ENCODE measurements at places on chromosomes 16 and 17. TPM values are rescaled to one million over a fixed set of nuclear protein-coding genes. Genes with fewer than 3 reads are reported as not detected.

GRCh38 chr17:8609910-8610309 is 20.6 kb downstream of the MYH10 start:
- no peaks in the 10 kb centered on the region for H3K36me3 ChIP-seq
- H3K27ac ChIP-seq, result no peak overlapping the region
- no peak overlapping the region for H3K4me3 ChIP-seq
- DNase-seq, result no peak

DNA sequence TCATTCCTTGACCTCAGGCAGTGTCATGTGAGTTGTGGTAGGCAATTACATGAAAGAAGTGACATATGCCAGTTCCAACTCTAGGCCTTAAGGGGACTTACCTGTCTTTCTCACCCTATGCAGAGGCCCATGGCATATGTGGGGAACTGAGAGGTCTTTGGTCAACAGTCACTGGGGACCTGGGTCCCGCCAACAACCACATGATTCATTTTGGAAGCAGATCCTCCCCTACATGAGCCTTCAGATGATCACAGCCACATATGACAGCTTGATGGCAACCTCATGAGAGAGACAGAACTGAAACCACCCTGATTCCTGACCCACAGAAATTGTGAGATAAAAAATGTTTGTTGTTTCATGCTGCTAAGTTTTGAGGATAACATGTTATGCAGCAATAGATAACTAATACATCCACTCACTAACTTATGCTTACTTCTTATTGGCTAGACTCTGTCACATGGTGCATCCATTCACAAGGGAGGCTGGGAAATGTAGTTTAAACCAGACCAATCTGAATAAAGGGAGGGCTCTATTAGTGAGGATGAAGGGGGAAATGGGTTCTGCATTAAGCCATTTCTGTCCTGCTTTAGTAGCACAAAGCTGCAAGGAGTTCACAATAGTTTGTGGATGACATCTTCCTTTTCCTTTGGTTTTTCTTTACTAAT is 298.2 kb downstream of the HAPSTR1 start:
- H3K36me3 ChIP-seq, result no peaks in the 10 kb centered on the region
- no peak overlapping the region for H3K27ac ChIP-seq
- no peak overlapping the region for H3K4me3 ChIP-seq
- H3K4me1 ChIP-seq, result no peaks in the 10 kb centered on the region
- H3K27me3 ChIP-seq, result no peaks in the 10 kb centered on the region

GRCh38 chr17:82317394-82318168 is at the start of gene CD7:
Gene CD7 (minus strand): TSS chr17:82317608. CDS start chr17:82317495, 113 bp downstream.
- peak; percentile 78 for DNase-seq
- peaks cover 23% of the 10 kb centered on the region for H3K4me1 ChIP-seq
- H3K36me3 ChIP-seq, result peaks cover 42% of the 10 kb centered on the region
- no peak within 1 kb of the TSS for H3K4me3 ChIP-seq
- peak within 1 kb of the TSS; percentile 92 for H3K27ac ChIP-seq
- H3K27me3 ChIP-seq, result no peaks in the 10 kb centered on the region

- no peak overlapping the region for H3K27ac ChIP-seq
- no peak overlapping the region for H3K4me3 ChIP-seq
- no peaks in the 10 kb centered on the region for H3K27me3 ChIP-seq
Measured at GRCh38 chr17:22469101-22469880, 777.0 kb downstream of the KCNJ18 start.

DNA sequence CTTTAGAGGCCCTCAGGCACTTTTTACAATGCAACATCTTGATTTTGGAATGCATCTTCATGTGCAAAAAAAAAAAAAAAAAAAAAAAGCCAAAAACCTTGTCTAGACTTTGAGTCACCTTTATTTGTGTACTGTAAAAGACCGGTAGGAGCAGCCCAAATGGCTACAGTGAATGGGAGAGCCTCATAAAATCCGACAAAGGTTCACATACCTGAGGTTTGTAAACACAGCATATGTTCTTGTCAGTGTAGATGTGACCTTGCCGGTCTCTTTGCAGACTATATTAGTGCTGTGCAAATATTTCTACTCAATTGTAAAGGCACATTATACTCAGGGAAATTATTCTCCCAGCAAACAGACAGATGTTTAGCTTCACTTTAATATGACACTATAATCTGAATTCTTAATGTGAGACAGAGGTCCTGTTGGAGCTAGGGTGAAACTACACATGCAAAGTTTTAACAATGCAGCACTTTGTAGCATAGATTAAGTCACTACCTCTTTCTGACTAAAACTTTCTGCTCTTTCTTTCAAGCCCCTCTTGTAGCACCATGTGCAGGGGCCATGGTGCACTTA is 211.3 kb downstream of the CA10 start:
- no peaks in the 10 kb centered on the region for H3K4me1 ChIP-seq
- no peak overlapping the region for H3K27ac ChIP-seq
- peaks cover 2% of the 10 kb centered on the region for H3K27me3 ChIP-seq
- H3K36me3 ChIP-seq, result no peaks in the 10 kb centered on the region
- no peak for DNase-seq

GRCh38 chr17:68981288-68981687 is 26.1 kb upstream of the ABCA8 start:
- DNase-seq, result no peak
- H3K4me3 ChIP-seq, result no peak overlapping the region
- H3K27me3 ChIP-seq, result peaks cover 4% of the 10 kb centered on the region
- no peaks in the 10 kb centered on the region for H3K4me1 ChIP-seq
- no peak overlapping the region for H3K27ac ChIP-seq
- H3K36me3 ChIP-seq, result no peaks in the 10 kb centered on the region

DNA sequence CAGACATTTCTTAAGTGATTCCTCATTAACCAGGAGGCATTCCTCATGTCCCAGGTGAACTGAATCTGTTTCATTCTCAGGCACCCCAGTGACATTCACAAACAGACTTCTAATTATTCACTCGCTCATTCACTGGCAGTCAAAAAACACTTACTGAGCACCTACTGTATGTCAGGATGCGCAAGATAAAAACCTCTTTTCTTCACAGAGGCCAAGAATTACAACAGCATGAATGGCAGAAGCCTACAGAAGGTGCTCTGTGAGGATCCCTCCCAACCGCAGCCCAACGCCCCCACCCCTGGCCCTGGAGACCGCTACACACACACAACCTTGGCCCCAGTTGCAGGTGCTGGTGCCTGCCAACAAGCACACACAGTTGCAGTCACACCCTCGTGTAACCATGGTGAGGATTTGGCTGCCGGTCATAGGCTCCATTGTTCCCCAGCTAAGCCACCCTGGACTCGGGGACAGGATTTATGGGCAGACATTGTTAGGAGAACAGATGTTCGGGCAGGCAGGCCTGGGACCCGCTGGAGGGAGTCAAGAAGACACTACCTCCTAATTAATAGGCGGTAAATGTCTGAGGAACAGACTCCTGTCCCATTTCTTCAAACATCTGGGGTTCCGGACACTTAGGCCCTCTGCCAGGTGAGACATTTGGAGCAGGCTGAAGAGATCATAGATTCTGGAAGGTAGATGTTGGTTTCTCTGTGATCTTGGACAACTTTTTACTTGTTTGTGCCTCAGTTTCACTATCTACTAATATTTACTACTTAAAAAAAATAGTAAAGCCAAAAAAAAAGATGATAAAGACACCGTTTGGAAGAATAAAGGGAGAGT is 43.2 kb downstream of the CUEDC1 start:
- no peak overlapping the region for H3K27ac ChIP-seq
- no peaks in the 10 kb centered on the region for H3K4me1 ChIP-seq
- no peaks in the 10 kb centered on the region for H3K27me3 ChIP-seq
- DNase-seq, result no peak

DNA sequence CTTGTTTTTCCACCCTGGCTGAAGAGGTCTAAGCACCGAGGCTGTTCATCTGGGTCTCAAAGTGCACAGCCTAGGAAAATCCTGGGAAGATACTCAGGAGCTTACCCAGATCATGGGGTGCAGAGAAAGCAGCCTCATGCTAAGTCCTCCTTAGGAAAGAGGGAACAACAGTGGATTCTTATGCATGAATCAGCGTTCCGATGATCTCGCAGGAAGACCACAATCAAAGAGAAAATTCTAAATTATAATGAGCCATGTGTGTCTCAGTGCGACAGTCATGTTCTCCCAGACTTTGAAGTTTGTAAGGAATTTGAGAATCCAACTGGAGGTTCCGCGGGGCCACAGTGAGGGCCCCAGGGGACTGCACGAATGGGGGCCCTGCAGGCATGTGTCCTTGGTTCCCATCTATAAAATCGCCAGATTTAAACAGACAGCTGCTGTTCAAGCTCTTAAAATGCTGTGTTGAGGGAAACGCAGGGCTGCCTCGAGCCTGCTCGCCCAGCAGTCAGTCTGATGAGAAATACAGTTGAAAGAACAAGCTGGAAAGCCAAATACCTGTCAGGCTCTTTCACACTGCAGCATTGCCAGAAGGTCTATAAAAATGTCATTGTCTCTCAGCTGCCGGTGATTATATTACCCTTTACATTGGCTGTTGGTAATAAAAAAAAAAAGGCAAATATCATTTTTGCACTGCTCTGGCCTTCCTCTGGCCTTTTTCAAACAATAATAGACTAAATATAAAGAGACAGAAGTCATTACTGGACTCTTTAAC is 152.1 kb downstream of the PMP22 start:
- no peaks in the 10 kb centered on the region for H3K36me3 ChIP-seq
- H3K4me1 ChIP-seq, result no peaks in the 10 kb centered on the region
- peaks cover 3% of the 10 kb centered on the region for H3K27me3 ChIP-seq
- H3K4me3 ChIP-seq, result no peak overlapping the region
- no peak for DNase-seq

GRCh38 chr17:39547713-39548478 is 59.8 kb downstream of the NEUROD2 start:
- H3K36me3 ChIP-seq, result peaks cover 23% of the 10 kb centered on the region
- H3K27me3 ChIP-seq, result no peaks in the 10 kb centered on the region
- no peak overlapping the region for H3K27ac ChIP-seq
- no peaks in the 10 kb centered on the region for H3K4me1 ChIP-seq
- no peak overlapping the region for H3K4me3 ChIP-seq

DNA sequence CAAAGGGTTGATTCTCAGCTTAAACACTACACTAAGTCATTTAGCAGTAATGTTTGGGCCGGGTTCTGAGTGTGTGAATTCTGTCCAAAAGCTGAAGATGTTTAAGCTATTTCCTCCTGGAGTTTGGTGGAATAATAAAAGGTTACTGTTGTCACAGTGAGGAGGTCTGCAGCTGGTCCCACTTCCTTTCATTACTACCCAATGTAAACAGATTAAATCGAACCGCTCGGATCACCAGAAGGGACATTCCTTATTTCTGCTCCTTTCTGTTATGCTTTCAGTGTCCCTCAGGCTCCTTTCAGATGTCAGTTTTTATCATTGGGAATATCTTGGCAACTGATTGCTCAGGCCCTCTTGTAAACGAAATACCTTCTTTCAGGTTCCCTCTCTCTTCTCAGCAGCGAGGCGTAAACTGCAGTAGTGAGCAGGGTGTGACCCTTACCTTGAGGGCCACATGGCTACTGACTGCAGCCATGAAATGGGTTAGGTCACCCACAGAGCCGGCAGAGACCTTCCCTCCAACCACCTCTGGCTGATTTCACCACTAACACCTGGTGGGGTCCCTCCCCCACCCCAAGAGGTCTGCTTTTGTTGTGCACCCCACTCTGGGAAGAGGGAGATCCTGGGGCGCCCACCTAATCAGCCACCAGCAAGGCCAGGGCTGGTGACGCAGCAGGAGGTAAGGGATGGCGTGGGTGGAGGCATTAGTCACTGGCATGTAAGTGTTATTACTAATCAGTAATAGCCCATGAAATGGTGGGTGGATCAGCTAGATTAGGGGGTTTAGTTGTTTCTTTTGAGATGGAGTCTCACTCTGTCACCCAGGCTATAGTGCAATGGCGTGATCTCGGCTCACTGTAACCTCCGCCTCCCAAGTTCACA is 117.6 kb downstream of the VPS53 start:
- no peaks in the 10 kb centered on the region for H3K27me3 ChIP-seq
- no peak overlapping the region for H3K27ac ChIP-seq
- no peaks in the 10 kb centered on the region for H3K4me1 ChIP-seq
- no peak overlapping the region for H3K4me3 ChIP-seq

DNA sequence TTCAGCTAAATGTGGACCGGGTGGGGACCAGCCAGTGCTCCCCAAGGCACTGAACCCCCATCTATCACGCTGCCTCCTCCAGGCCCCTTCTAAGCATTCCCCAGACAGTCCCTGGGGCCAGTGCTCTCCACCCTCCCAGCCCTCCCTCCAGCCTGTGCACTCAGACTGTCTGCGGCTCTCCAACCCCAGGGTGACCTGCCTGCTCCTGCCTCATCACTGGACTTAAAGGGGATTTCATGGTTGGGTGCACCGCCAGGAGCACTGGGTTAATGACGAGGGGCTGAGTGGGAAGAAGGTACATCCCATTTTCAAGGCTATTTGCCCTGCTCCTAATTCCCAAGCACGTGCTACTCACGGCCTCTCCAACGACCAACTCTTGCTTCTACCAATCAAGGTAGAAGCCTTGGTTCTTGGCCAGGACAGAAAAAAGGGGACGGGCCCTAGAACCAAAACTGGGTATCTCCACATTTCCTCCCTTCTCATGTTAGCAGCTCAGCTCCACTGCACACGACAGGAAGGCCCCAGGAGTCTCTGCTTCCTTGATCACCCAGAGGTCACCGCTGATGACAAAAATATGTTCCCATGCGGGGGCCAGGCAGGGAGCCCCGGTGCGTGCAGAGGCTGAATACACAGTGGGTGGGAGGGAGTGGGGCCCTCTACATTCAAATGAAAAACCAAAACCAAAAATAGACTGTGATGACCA is 3.5 kb upstream of the ABR start:
- peak; percentile 63 for DNase-seq
- peaks cover 7% of the 10 kb centered on the region for H3K4me1 ChIP-seq
- no peaks in the 10 kb centered on the region for H3K27me3 ChIP-seq
- H3K27ac ChIP-seq, result no peak overlapping the region
- H3K36me3 ChIP-seq, result no peaks in the 10 kb centered on the region

GRCh38 chr17:27339836-27340550 is 46.1 kb downstream of the WSB1 start:
- H3K27me3 ChIP-seq, result peaks cover 2% of the 10 kb centered on the region
- H3K4me3 ChIP-seq, result no peak overlapping the region
- DNase-seq, result peak; percentile 65
- H3K36me3 ChIP-seq, result no peaks in the 10 kb centered on the region

GRCh38 chr16:68265078-68265920 is 973 bp downstream of the SLC7A6 start:
- DNase-seq, result peak; percentile 73
- H3K27me3 ChIP-seq, result no peaks in the 10 kb centered on the region
- H3K27ac ChIP-seq, result peak overlapping the region; percentile 85
- peak overlapping the region; percentile 96 for H3K4me3 ChIP-seq

- DNase-seq, result no peak
- H3K27me3 ChIP-seq, result no peaks in the 10 kb centered on the region
- H3K4me1 ChIP-seq, result peaks cover under 1% of the 10 kb centered on the region
- no peaks in the 10 kb centered on the region for H3K36me3 ChIP-seq
Measured at GRCh38 chr17:8542599-8543502, 87.7 kb downstream of the MYH10 start.

- peaks cover 44% of the 10 kb centered on the region for H3K4me1 ChIP-seq
- no peaks in the 10 kb centered on the region for H3K27me3 ChIP-seq
- no peaks in the 10 kb centered on the region for H3K36me3 ChIP-seq
- peak overlapping the region; percentile 94 for H3K27ac ChIP-seq
- peak; percentile 77 for DNase-seq
Measured at GRCh38 chr16:48366165-48367093, 18.8 kb downstream of the SIAH1 start.

The SOCS7 gene
- total RNA-seq, result 21.7 TPM

The C1QTNF1 gene
- total RNA-seq, result 0.38 TPM

The PRSS53 gene
- total RNA-seq, result 3.4 TPM

The TEX14 gene
- 0.14 TPM for total RNA-seq

The CCL23 gene
- not detected for total RNA-seq

The HS3ST2 gene
- total RNA-seq, result not detected

The MPP3 gene
- total RNA-seq, result 0.62 TPM

The C16orf54 gene
- total RNA-seq, result 26.2 TPM

The KRT222 gene
- not detected for total RNA-seq

The CA10 gene
- not detected for total RNA-seq

The OR1E1 gene
- not detected for total RNA-seq
